ENCODE measurements at places on chromosomes 2 and 18.

- no peak for DNase-seq
Observed at GRCh38 chr2:1837458-1837857, 93.1 kb upstream of the PXDN start.

- DNase-seq = no peak
Observed at GRCh38 chr2:3762771-3763447, 59.5 kb downstream of the DCDC2C start.

DNA sequence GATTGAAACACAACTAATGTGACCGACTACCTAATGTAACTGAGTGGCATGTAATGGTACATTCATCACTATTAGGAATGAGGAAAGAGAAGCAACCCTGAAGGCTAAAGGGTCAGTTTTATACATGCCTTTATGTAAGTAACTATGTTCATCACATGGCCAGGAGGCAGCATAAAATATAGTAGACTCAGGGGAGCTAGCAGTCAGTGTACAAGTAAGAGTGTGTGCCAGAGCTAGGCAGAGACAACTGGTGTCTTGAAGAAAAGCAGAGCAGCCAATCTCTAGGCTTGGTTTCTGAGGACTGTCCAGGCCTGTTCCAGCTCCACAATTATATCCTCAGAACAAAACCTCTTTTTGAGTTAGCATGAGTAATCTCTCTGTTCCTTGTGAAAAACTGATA lies 18.1 kb downstream of the SMAD2 start:
- no peak for DNase-seq

GRCh38 chr2:26471289-26471688 lies 6.6 kb downstream of the OTOF start:
- no peak for DNase-seq

GRCh38 chr2:56049233-56049845 lies 125.8 kb upstream of the EFEMP1 start:
- no peak for DNase-seq
